Activated CD8-positive, alpha-beta T cell treated with anti-CD3 and anti-CD28 coated beads, Interleukin-2, amount 10 ng/mL, durations not matched to agents 7 days and 5 days (primary cell): ENCODE measurements at places on chromosomes 4 and X. TPM values are rescaled to one million over a fixed set of nuclear protein-coding genes. Genes with fewer than 3 reads are reported as not detected.

- H3K27me3 ChIP-seq = no peaks in the 10 kb centered on the region
- no peak for DNase-seq
- no peaks in the 10 kb centered on the region for H3K4me1 ChIP-seq
Measured at GRCh38 chr4:41611881-41612871, 74.2 kb downstream of the LIMCH1 start.

DNA sequence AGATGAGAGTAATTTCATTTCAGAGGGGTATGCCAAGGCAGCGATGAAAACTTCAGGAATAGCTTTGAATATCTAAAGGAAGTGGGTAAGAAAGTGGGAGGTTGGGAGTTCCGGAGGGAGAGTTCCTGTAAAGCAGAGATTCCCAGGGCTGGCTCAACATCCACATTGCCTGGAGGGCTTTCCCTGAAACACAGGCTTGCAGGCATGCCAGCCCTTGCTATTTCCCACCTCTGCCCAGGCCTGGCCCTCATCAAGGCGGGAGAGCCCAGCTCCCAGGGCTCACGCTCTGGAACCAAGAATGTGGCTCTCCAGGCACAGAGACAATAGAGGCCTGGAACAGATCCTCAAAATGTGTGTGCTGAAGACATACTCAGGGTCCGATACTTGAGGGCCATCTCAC is 43.8 kb upstream of the CLDN34 start:
- no peak overlapping the region for H3K4me3 ChIP-seq
- H3K27me3 ChIP-seq = peaks cover 8% of the 10 kb centered on the region
- H3K27ac ChIP-seq = no peak overlapping the region
- no peaks in the 10 kb centered on the region for H3K4me1 ChIP-seq
- no peaks in the 10 kb centered on the region for H3K36me3 ChIP-seq
- DNase-seq = no peak

The SSX3 gene
- not detected for total RNA-seq

The UGT2B10 gene
- not detected for total RNA-seq

GRCh38 chr4:170230242-170230641 is 140.5 kb upstream of the AADAT start:
- no peak overlapping the region for H3K27ac ChIP-seq
- H3K36me3 ChIP-seq = no peaks in the 10 kb centered on the region
- H3K4me3 ChIP-seq = no peak overlapping the region
- no peaks in the 10 kb centered on the region for H3K27me3 ChIP-seq

GRCh38 chrX:122248681-122249080 is 935.4 kb upstream of the GRIA3 start:
- no peaks in the 10 kb centered on the region for H3K27me3 ChIP-seq
- no peak overlapping the region for H3K4me3 ChIP-seq

The CXXC4 gene
- total RNA-seq = not detected

DNA sequence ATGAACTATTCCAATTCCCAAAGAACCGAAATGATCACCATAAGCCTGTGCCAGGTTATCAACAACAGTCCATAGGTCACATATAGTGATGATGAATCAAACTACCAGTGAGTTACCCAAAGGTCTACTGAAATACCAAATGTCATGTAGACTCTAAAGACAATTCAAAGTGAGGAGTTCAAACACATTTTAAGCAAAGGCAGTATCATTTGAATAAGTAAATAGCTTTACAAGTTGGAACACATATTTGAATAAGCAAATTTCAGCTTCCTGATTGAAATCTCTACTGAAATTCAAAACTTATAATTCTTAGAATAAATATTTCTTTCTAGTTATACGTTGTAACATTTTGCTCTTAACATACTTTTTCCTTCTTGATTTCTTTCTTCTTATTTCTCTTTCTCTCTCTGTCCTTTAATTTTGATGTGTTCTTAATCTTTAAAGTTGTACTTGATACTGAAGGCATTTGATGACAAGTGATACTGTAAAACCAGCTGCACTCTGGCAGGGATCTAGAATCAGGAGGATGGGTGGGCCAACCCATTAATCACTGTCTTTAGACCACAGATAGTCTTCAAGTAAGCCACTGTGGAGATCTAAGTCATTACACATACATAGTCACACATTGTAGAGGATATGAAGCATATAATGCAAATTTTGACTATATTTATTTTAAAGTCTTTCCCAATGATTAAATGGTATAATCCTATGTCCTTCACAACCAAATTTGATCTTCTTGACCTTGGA is 34.5 kb downstream of the GABRA4 start:
- H3K4me1 ChIP-seq = no peaks in the 10 kb centered on the region
- H3K36me3 ChIP-seq = no peaks in the 10 kb centered on the region
- no peak overlapping the region for H3K4me3 ChIP-seq
- H3K27ac ChIP-seq = no peak overlapping the region
- H3K27me3 ChIP-seq = peaks cover 3% of the 10 kb centered on the region

The RBM46 gene
- total RNA-seq = not detected

DNA sequence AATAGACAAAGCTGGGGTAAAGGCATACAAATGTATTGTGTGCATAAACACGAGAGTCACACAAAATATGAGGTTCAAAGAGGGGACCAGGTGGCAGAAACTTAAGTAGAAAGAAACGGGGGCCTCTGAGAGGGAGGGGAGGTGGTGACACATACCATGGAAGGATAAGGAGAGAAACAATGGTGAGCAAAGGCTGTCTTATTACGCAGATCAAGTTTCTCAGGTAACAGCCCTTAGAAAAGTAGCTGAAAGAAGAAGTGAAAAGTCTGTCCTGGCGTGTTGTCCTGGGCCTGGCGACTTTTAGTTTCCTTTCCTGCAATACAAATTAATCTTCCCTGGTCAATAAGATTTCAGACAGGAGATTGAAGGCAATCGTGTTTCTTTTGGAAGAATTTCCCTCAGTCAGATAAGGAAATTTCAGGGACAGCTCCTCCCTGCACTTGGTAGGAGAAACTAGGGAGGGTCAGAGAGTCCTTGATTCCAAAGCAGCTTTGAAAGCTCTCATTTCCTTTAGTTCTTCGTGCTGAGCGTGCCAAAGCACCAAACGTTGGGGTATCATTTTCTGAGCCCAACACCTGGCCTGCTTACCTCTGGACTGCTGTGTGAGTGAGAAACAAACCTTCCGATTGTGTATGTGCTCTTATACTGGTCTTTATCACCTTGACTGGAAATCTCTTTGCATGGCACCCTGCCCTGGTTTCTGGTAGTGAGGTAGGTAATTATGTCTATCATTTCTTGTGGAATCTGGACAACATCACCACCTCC is 676.7 kb upstream of the LCORL start:
- no peaks in the 10 kb centered on the region for H3K4me1 ChIP-seq
- no peak overlapping the region for H3K4me3 ChIP-seq
- no peaks in the 10 kb centered on the region for H3K27me3 ChIP-seq
- H3K36me3 ChIP-seq = no peaks in the 10 kb centered on the region
- no peak for DNase-seq

The ASB9 gene
- total RNA-seq = 0.34 TPM

- H3K4me1 ChIP-seq = peaks cover 62% of the 10 kb centered on the region
- peaks cover 56% of the 10 kb centered on the region for H3K36me3 ChIP-seq
- H3K27ac ChIP-seq = peak overlapping the region; percentile 26
Measured at GRCh38 chrX:65745992-65746391, 78.5 kb downstream of the MSN start.
